Esophagus squamous epithelium (tissue), 5 donors: ENCODE measurements at places on chromosomes 2 and 18.

GRCh38 chr2:151979694-151980093 is 119.2 kb downstream of the CACNB4 start:
- DNase-seq, result no peak

DNA sequence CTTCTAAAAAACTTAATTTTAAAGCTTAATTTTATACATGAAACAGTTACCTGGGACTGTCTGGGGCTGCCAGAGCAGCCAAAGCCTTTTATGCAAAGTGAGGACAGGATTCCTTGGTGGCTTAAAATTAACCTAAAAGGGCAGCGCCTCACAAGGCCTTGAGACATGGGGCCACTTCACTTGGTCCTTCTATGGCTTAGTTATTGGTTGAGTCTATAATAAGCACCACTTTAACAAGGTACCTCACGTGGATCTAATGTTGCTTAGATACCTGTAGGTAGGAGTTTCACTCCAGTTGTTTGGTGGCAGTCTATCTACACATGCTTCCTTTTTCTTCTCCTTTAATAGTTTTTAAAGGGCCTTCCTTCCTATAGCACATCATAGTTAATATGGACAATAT is 51.6 kb downstream of the EIF2AK3 start:
- DNase-seq, result no peak

DNA sequence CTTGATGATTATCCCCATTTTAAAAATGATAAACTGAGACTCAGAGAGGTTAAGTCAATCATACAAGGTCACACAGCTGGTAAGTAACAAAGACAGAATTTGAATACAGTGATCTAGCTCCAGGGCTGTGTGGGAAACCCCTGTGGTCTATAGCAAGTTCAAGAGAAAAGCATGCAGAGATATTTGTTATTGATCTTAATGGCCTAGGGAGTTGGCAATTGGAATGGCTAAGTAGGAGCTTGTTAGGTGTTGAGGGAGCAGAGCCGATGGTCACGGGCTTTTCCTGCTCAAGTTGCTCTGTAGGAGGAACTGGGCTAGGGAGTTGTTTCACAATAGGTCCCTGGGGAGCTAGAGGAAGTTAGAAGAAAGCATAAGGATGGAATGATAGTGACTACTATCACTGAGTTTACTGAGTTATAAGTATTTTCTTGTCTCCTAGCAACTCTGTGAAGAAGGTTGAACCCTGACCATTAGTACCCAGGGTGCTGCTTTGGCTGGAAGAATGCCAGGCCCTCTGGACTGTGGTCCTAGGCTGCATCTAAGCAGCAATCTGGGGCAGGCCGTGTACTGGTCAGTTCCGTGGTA is 30.0 kb downstream of the RNF125 start:
- no peak for DNase-seq

DNA sequence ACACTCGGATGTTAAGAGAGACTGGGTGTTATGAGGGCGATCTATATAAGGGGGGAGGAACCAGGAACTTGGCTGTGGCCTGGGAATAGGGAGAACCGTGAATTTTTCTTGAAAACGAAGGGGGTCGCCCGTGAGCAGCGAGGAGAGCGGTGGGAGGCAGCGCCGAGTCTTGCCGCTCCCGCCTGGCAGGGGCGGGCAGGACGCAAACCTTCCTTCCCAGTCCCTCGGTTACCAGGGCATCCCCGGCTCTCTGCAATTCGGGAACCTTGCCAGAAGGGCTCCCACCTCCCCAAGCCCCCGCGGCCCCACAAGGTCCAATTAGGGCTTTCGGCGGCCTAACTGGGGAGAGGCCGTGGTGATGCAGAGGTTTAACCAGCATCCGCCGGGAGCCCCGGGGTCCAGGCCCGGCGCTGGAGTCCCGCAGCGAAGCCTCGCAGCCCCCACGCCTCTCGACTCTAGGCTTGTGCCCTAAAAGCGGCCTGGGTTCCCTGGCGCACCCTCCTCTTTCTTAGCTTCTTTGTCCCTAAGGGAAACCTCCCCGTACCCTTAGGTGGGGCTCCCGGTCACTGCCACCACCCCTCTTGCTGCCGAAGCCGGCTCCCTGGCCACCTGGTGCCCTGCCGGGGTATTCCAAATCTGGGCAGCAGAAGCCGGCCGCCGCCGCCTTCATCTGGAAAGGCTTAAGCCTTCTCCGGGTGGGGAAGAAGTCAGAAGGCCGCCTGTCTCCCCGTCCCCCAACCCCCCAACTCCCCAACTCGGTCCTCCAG is 680 bp upstream of the FHOD3 start:
- DNase-seq, result no peak

- no peak for DNase-seq
Measured at GRCh38 chr2:226971770-226972169, 135.9 kb downstream of the RHBDD1 start.
